ENCODE measurements at places on chromosomes 6 and 20. TPM values are rescaled to one million over a fixed set of nuclear protein-coding genes. Genes with fewer than 3 reads are reported as not detected.
A peak's percentile ranks its signal among the peaks of the same experiment; 100 is the strongest.

DNA sequence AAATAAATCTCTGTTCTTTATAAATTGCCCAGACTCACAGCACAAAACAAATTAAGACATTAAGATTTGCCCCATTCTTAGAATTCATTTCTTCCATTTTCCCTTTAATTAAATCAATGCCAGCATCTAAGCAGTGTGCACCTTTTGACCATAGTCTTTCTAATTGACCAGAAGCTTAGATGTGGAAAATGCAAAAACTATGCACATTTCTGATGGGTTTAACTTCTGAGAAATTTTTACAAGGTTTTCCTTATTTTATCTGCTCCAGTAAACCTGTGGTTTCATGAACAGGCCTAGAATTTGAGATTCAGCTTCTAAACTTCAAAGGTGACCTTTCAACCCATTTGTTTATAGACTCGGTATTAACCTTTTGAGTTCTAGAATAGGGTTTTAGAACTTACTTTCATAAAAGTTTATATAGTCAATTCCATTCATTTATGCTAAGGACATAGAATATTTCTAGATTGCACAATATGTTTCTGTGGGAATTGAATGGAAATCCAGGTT lies 437.8 kb upstream of the HSF2 start:
- no peak for DNase-seq

GRCh38 chr6:37731888-37732287 lies 34.2 kb upstream of the MDGA1 start:
- DNase-seq: no peak

DNA sequence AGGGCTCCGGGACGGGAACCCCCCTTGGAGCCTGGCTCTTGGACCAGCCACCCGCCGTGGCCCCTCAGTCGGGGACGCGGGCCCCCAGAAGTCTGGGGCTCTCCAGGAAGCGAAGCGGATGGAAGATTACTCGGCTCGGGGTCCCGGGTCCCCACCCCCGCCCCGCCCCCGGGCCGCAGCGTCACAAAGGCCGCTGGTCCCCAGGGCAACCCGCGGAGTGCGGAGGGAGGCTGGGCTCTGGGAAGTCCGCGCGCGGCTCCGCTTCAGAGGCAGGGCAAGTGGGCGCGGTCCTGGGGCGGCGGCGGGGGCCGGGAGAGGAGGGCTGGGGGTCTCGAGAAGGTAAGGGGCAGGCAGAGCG lies at the start of gene FNDC11:
Gene FNDC11, plus strand, starts transcription at position 227 of the 358 bp plus-strand sequence. CDS start 1,505 bp downstream, outside the sequence.
- DNase-seq: no peak

DNA sequence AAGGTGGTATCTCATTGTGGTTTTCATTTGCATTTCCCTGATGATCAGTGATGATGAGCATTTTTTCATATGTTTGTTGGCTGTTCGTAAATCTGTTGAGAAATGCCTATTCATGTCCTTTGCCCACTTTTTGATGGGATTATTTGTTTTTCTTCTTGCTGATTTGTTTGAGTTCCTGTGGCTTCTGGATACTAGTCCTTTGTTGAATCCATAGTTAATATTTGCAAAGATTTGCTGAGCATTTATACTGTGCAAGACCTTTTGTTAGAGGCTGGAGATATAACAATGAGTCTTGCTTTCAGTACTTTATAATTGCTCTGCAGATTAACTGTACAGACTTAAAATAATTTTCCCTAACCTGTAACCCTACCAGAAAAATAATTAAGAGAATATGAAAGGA lies 35.6 kb downstream of the PDE7B start:
- no peak for DNase-seq

- DNase-seq: no peak
These were observed 95.6 kb downstream of the OPRM1 start for GRCh38 chr6:154134471-154135147.

DNA sequence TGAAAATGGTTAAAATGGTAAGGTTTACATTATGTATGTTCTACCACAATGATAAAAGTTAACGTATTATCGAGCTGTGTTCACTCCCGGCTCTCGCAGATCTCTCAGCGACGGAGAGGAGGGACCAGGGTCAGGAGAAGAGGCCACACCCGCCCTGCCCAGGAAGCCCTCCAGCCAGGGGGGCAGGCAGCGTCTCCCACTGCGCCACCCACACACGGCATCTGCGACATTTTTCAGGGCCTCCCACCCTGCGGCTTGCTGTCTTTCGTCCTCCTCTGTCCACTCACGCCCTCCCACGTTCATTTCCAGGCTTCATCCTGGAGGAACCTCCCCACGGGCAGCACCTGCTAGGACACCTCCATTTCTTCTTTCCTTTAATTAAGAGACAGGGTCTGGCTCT lies 43.3 kb downstream of the ZBTB46 start:
- DNase-seq: no peak

DNA sequence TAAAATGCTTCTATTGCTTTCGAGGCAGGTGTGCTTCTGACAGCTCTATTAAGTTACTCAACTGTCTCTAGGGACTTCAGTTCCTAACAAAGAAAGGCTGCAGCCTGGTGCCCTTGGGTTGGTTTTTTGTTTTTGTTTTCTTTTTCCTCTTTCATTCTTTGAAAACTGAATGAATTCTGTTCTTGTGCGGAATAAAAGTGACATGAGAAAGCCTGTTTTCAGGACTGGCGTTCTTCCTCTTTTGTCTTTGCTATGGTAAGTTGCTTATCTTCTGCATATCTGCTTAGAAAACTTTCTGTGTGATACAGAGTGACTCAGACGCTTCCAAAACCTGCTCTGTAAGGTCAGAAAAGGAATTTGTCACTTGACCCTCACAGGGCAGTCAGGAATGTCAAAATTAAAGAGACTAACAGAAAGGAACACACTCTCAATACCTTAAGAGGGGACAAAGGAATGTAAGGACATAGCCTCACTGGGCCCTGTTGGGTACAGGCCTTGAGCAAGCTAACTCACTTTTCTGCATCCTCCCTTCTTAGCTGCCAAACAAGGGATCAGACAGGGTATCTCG lies 56.2 kb upstream of the NHSL1 start:
- peak; percentile 50 for DNase-seq

DNA sequence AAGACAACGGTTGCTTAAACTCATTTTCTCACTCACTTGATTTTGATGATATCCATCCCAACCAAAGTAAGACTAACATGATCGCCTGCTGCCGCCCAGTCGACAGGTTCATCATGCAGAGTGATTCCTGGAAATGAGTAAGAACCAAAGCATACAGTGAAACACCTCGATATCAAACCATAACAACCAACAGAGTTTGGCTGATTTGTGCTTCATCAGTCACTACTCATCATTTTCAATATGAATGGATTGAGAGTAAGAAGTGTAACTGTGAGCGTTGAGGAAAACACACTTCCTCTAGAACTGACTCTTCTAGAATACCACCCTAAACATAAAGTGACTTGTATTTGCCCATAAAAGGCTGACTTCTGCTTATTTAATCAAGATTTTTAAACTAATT lies 29.2 kb upstream of the ALDH8A1 start:
- no peak for DNase-seq

GRCh38 chr6:151576633-151577032 lies 82.8 kb downstream of the CCDC170 start:
- no peak for DNase-seq

DNA sequence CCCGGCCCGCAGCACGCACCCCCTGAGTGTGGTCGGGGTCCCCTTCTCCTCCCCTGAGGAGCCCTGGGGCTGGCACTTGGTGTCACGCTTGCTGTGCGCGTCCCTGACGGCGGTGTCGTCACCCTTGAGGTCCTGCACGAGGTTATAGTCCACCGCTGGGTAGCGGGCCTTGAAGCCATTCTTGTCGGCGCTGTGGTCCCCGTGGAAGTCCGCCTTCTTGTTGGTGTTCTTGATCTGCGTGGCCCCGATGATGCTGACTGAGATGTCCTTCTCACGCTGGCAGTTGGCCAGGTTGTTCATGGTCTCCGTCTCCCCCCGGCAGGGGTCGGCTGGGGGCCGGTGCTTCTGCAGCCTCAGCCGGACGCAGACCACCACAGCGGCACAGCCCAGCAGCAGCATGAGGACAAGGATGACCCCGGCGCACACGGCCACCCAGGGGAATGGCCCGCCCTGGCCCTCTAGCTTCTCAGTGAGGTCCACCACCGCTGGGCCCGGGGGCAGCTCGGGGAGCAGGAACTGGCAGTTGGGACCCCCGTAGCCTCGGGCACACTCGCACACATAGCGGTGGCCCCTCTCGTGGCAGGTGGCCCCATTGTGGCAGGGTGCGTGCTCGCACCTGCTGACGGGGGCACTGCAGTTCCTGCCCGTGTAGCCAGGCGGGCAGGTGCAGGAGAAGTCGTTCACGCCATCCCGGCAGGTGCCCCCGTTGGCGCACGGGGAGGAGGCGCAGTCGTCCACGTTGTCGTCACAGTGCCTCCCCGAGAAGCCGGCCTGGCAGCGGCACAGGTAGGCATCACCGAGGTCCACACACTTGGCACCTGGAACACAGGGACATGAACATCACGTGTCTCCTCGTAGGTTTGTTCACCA lies 7.4 kb downstream of the DLL1 start:
- no peak for DNase-seq

ASIP gene
- total RNA-seq: not detected

TFAP2C gene
- total RNA-seq: not detected

SYCP2 gene
- 0.71 TPM for total RNA-seq

- no peak for DNase-seq
These were observed 464 bp downstream of the EHMT2 start for GRCh38 chr6:31896856-31897611.

GRCh38 chr6:163188746-163189145 lies 225.8 kb upstream of the QKI start:
- DNase-seq: no peak

GRCh38 chr6:37806213-37806612 lies 13.3 kb upstream of the ZFAND3 start:
- no peak for DNase-seq

- peak; percentile 46 for DNase-seq
These were observed 43.2 kb upstream of the FNDC1 start for GRCh38 chr6:159125951-159126352.

DNA sequence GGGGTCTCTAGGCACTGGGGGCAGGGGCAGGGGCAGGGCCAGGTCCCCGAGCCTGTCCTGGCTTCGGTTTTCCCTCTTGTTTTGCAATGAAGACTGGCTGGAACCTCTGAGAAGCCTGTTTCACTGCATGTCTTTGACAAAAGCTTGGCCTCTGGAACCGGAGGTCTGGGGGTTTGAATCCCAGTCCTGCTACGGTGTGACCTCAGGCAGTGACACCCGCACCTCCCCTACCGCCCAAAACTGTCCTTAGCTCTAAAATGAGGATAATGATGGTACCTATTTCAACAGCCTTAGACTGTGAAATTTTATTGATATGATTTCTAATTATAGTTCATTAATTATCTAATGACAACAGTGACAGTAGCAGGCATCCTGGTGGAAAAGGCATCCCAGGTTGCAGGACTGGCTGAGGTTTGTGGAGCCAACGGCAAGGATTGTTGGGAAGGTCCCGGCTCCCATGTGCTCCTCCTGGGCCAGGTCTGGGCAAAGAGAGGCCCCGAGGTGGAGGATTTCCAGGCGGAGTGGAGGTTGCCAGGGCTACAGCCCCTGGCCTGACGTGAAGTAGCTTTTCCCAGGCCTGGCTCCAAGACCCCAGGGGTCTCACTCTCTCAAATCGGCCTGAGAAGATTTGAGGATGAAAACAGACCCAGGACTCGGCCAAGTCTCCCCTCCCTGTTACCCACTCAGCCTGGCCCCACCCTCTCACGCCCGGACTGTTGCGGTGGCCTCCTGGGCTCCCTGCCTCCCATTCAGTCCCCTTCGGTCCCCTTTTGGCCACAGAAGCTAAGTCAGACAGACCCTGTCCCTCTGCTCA lies 57.9 kb downstream of the SNAI1 start:
- DNase-seq: no peak

- DNase-seq: no peak
These were observed 1.5 kb upstream of the SLC17A4 start for GRCh38 chr6:25753079-25753478.

- DNase-seq: no peak
These were observed 96.4 kb upstream of the TAB2 start for GRCh38 chr6:149220882-149221773.

GRCh38 chr6:6588064-6588923 lies at the start of gene LY86:
LY86 (plus strand) TSS chr6:6588720; CDS start chr6:6588735, 15 bp downstream.
- no peak for DNase-seq
